Spleen (tissue), 13 donors: ENCODE measurements at places on chromosomes 3 and 15.

DNA sequence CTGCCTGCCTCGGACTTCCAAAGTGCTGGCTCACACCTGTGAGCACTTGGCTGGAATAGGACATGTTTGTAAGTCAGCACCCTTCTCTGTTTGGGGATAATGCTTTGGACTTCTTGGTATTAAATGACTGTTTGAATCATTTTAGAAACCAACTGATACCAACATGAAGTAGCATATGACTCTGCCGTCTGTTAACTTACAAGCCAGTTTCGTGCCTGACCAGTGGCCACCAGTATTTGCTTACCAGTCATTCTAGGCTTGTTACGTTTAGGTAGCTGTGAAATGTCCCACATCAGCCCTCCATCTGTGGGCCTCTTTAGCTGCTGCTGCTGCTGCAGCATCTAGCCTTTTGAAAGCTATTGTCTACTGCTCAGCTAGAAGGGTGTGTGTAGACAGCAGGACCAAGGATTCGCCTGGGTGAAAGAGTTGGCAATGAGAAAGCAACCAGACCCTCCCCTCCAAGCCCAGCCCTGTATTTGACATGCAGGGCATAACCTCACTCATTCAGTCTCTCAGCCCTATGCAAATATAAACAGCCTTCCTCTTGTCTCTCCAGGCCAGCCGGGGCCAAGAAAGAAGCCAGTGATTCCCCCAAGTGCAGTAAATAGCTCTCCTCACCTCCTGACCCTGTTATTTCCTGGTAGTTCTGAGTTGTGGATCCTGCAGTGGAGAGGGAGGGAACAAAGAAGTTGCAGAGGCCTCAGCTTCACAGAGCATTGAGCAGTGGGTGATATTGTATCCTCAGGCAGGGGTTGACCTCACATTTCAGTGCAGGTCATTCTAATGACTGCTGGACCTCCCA is 51.0 kb downstream of the NKIRAS1 start:
- no peak overlapping the region for H3K4me3 ChIP-seq
- no peaks in the 10 kb centered on the region for H3K27me3 ChIP-seq

DNA sequence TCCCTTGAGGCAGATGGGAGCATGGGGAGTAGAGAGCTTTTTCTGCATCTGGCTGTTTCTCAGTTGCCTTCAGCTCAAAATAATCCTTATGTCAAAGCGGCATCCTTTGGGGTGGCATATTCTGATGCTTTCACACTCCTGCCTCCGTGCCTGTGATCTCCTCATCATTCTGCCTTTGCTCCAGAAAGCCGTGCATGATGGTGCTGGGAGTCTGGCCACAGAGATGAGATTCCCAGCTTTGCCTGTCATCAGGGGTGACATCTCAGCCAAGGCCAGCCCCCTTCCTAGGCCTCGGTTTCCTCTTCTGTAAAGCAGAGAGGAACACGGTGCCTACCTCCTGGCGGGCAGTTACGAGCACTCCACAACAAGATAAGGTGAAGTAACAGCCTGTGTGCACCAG is 96.3 kb upstream of the ALDH1A3 start:
- H3K4me1 ChIP-seq: no peaks in the 10 kb centered on the region
- no peaks in the 10 kb centered on the region for H3K27me3 ChIP-seq

DNA sequence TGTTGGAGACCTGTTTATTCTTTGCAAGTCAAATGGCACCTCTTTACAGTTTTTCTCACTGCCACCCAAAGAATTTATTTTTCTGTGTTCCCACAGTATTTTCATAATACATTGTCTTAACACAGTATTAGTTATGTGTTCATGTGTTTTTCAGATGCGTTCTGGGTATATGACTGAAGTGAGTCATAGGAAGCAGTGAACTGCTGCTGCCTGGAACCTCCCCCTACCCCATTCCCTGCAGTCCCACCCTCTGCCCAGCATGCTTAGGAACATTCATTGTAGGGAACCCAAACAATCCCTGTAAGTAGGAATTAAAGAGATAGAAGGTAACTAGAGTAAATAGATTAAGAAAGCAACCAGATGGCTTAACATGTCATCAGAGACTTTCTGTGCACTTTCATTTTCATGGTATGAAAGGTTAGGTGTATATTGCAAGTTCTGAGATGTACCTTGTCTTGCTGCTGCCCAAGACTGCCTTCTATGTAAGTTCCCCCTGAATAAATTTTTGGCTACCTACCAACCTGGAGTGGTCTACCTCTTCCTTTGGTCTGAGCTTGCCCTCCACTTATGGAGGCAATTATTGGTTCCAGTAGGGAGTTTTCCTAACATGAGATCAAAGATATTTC is 21.9 kb upstream of the SQOR start:
- H3K36me3 ChIP-seq: no peaks in the 10 kb centered on the region
- H3K4me3 ChIP-seq: no peak overlapping the region
- no peaks in the 10 kb centered on the region for H3K27me3 ChIP-seq
- DNase-seq: no peak
- H3K27ac ChIP-seq: no peak overlapping the region
- H3K4me1 ChIP-seq: no peaks in the 10 kb centered on the region

- H3K27ac ChIP-seq: no peak overlapping the region
- no peaks in the 10 kb centered on the region for H3K27me3 ChIP-seq
- H3K36me3 ChIP-seq: peaks cover 55% of the 10 kb centered on the region
- H3K4me1 ChIP-seq: no peaks in the 10 kb centered on the region
- no peak for DNase-seq
Observed at GRCh38 chr3:183799461-183799860, 25.9 kb downstream of the MAP6D1 start.

GRCh38 chr3:138011722-138012121 is 1.8 kb downstream of the CLDN18 start:
- no peak overlapping the region for H3K27ac ChIP-seq
- H3K36me3 ChIP-seq: no peaks in the 10 kb centered on the region
- DNase-seq: no peak
- no peak overlapping the region for H3K4me3 ChIP-seq
- H3K4me1 ChIP-seq: no peaks in the 10 kb centered on the region

- DNase-seq: no peak
- H3K27ac ChIP-seq: no peak overlapping the region
- no peak overlapping the region for H3K4me3 ChIP-seq
- H3K36me3 ChIP-seq: no peaks in the 10 kb centered on the region
Observed at GRCh38 chr3:168113848-168114247, 18.1 kb upstream of the GOLIM4 start.

- DNase-seq: no peak
- H3K4me1 ChIP-seq: no peaks in the 10 kb centered on the region
- no peaks in the 10 kb centered on the region for H3K36me3 ChIP-seq
Observed at GRCh38 chr3:38950581-38950980, 101.2 kb downstream of the SCN11A start.

GRCh38 chr15:76328958-76329357 is 7.6 kb upstream of the ISL2 start:
- no peak overlapping the region for H3K27ac ChIP-seq
- no peak overlapping the region for H3K4me3 ChIP-seq
- no peak for DNase-seq
- no peaks in the 10 kb centered on the region for H3K36me3 ChIP-seq

DNA sequence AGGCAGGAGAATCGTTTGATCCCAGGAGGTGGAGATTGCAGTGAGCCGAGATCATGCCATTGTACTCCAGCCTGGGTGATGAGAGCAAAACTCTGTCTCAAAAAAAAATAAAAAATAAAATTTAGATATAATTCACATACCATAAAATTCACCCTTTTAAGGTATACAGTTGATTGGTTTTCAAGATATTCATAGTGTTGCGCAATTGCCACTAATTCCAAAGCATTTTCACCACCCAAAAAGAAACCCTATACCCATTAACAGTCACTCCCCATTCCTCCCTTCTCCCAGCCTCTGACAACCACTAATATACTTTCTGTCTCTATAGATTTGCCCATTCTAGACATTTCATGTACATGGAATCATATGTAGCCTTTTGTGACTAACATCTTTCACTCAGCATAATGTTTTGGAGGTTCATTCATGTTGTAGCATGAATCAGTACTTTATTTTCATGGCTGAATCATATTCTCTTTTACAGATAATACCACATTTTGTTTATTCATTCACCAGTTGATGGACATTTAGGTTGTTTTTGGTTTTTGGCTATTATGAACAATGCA is 116.7 kb downstream of the RASA2 start:
- no peak overlapping the region for H3K4me3 ChIP-seq
- no peaks in the 10 kb centered on the region for H3K27me3 ChIP-seq
- H3K4me1 ChIP-seq: no peaks in the 10 kb centered on the region
- no peak overlapping the region for H3K27ac ChIP-seq

- H3K4me1 ChIP-seq: no peaks in the 10 kb centered on the region
- H3K27me3 ChIP-seq: no peaks in the 10 kb centered on the region
- H3K4me3 ChIP-seq: no peak overlapping the region
- H3K27ac ChIP-seq: no peak overlapping the region
Observed at GRCh38 chr3:106913966-106914365, 463.3 kb upstream of the CCDC54 start.

DNA sequence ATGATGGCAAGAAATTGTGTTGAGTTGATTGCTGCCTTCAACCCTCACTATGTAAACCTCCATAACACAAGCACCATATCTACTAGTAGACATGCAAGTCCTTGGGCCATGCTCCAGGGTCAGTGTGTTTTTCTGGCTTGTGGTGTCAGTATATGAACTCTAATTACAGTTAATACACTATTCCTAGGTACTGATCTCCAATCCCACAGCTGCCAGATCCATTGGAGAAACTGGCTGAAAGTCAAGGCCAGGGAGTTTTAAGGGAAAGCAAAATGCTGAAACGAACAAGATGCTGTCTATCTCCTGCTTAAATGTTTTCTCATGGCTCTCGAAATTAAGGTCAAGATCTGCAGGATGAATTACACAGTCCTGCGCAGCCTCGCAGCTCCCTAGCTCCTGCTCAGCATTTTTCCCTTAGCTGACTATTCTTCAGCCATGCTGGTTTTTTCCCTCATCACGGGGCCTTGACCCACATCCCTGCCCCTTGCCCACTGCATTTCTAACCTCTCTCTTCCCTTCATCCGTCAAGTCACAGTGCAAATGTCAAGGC is 425.0 kb upstream of the ADAMTS9 start:
- no peaks in the 10 kb centered on the region for H3K36me3 ChIP-seq
- no peak overlapping the region for H3K4me3 ChIP-seq
- no peak overlapping the region for H3K27ac ChIP-seq
- H3K4me1 ChIP-seq: no peaks in the 10 kb centered on the region
- H3K27me3 ChIP-seq: no peaks in the 10 kb centered on the region
- no peak for DNase-seq

- H3K4me3 ChIP-seq: no peak overlapping the region
- peak; percentile 24 for DNase-seq
- no peak overlapping the region for H3K27ac ChIP-seq
- no peaks in the 10 kb centered on the region for H3K36me3 ChIP-seq
Observed at GRCh38 chr3:52095990-52096775, 39.8 kb upstream of the DUSP7 start.

GRCh38 chr3:36511791-36512486 is 131.6 kb downstream of the STAC start:
- DNase-seq: no peak
- H3K4me3 ChIP-seq: no peak overlapping the region
- H3K27ac ChIP-seq: no peak overlapping the region
- H3K4me1 ChIP-seq: no peaks in the 10 kb centered on the region
- H3K27me3 ChIP-seq: no peaks in the 10 kb centered on the region

- no peaks in the 10 kb centered on the region for H3K27me3 ChIP-seq
- H3K4me3 ChIP-seq: no peak overlapping the region
- H3K36me3 ChIP-seq: peaks cover 48% of the 10 kb centered on the region
- no peak for DNase-seq
Observed at GRCh38 chr15:40091861-40092255, 16.8 kb downstream of the BMF start.

- no peaks in the 10 kb centered on the region for H3K36me3 ChIP-seq
- no peak for DNase-seq
- no peaks in the 10 kb centered on the region for H3K27me3 ChIP-seq
- H3K4me1 ChIP-seq: no peaks in the 10 kb centered on the region
Observed at GRCh38 chr15:67396114-67396513, 124.8 kb upstream of the C15orf61 start.

GRCh38 chr3:181442066-181442465 is 269.7 kb upstream of the SOX2 start:
- H3K4me3 ChIP-seq: no peak overlapping the region
- no peaks in the 10 kb centered on the region for H3K4me1 ChIP-seq
- no peaks in the 10 kb centered on the region for H3K36me3 ChIP-seq
- H3K27me3 ChIP-seq: no peaks in the 10 kb centered on the region
- H3K27ac ChIP-seq: no peak overlapping the region

GRCh38 chr3:49942651-49943050 is 2.7 kb downstream of the RBM6 start:
- no peak overlapping the region for H3K4me3 ChIP-seq
- peaks cover 52% of the 10 kb centered on the region for H3K4me1 ChIP-seq
- no peak for DNase-seq

DNA sequence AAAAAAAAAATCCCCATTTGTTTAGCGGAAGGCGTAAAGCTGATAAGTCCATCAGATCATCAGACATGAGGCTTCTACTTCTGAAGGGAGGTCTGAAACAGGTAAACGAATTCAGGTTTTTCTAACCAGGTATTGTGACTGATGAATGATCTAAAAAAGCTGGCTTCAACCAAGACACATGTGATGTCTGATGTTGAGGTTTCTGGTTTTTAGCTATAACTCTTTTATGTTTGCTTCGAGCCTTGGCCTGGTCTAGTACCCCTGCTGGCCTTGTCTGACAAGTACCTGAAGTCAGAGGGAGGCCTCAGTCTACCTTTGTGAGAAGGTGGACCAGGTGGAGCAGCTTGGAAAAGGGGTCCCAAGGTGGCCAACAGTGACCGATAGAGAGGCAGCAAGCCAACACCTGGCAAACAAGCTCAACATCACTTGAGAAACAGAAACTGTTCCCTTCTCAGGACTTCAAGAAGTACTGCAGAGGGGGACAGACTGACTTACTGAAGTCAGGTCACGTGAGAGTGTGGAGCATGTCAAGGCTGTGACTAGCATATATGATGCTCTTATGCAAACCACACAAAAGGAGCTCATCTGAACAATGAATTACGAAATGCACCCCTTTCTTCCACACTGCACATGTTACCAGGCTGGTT is 33.0 kb upstream of the CA12 start:
- no peak overlapping the region for H3K4me3 ChIP-seq
- H3K27ac ChIP-seq: no peak overlapping the region
- DNase-seq: no peak
- H3K4me1 ChIP-seq: no peaks in the 10 kb centered on the region

GRCh38 chr15:81723701-81724100 is 322.1 kb downstream of the MEX3B start:
- H3K36me3 ChIP-seq: no peaks in the 10 kb centered on the region
- no peak overlapping the region for H3K4me3 ChIP-seq
- no peak for DNase-seq
- H3K27me3 ChIP-seq: no peaks in the 10 kb centered on the region

DNA sequence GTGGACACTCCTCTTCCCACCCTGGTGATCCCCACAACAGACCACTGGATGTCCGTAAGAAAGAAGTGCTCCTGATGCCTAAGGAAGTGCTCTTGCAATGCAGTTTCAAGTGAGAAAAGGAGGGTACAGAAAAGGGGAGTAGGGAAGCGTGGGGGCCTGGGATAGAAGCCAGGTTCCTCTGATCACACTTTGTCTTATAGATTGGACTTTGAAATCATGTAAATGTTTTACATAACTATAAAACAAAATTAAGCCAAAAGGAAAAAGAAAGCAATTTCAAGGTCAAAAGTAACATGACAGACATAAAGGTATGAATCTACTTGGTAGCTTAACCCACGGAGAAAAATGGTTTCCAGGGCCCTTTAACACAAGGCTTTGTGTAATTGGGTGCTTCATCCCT is 107.3 kb upstream of the TRPM1 start:
- no peak overlapping the region for H3K4me3 ChIP-seq
- H3K27me3 ChIP-seq: no peaks in the 10 kb centered on the region
- no peaks in the 10 kb centered on the region for H3K4me1 ChIP-seq
